HT1080 (cell line): ENCODE measurements at places on chromosomes 16 and 17. TPM values are rescaled to one million over a fixed set of nuclear protein-coding genes. Genes with fewer than 3 reads are reported as not detected.

KRT9 gene
- total RNA-seq: not detected in 2 replicates

TVP23A gene
- not detected in 2 replicates for total RNA-seq

JUP gene
- 1.6 and 4.0 TPM in 2 replicates for total RNA-seq

CD300E gene
- not detected in 2 replicates for total RNA-seq

SNN gene
- total RNA-seq: 9.5 and 10.2 TPM in 2 replicates

ODAD4 gene
- total RNA-seq: 0.10 TPM in 1 of 2 replicates, not detected in the other

TMEM238L gene
- total RNA-seq: not detected in 2 replicates

MT1F gene
- not detected in 2 replicates for total RNA-seq

KIAA0753 gene
- 14.0 and 14.2 TPM in 2 replicates for total RNA-seq

HERPUD1 gene
- total RNA-seq: 38.9 and 65.3 TPM in 2 replicates

CACNG5 gene
- total RNA-seq: not detected in 2 replicates

SLX1A gene
- 93.6 and 98.4 TPM in 2 replicates for total RNA-seq

CA5A gene
- not detected in 2 replicates for total RNA-seq

HSDL1 gene
- total RNA-seq: 19.3 and 19.4 TPM in 2 replicates

SLC47A1 gene
- total RNA-seq: not detected in 2 replicates

TBC1D3K gene
- total RNA-seq: 1.2 TPM in 1 of 2 replicates, not detected in the other

SENP3 gene
- total RNA-seq: 138 and 141 TPM in 2 replicates

ASPHD1 gene
- total RNA-seq: 3.8 and 9.3 TPM in 2 replicates

CTDNEP1 gene
- total RNA-seq: 43.6 and 79.9 TPM in 2 replicates

CPNE2 gene
- 36.1 and 51.5 TPM in 2 replicates for total RNA-seq

HS3ST3B1 gene
- 5.7 and 6.4 TPM in 2 replicates for total RNA-seq

ACSM2B gene
- not detected in 2 replicates for total RNA-seq

NSRP1 gene
- 8.1 and 14.1 TPM in 2 replicates for total RNA-seq

ASGR1 gene
- total RNA-seq: 2.8 and 4.0 TPM in 2 replicates

CACNG1 gene
- total RNA-seq: 0.06 TPM in 1 of 2 replicates, not detected in the other

DNAH17 gene
- not detected in 2 replicates for total RNA-seq

VAT1L gene
- total RNA-seq: 1.8 and 2.0 TPM in 2 replicates

ABCC6 gene
- total RNA-seq: not detected in 2 replicates

TEKT5 gene
- total RNA-seq: 0.11 TPM in 1 of 2 replicates, not detected in the other

CDH5 gene
- total RNA-seq: 0.03 and 0.23 TPM in 2 replicates

CMTM2 gene
- total RNA-seq: not detected in 2 replicates

CTRL gene
- 2.5 and 2.9 TPM in 2 replicates for total RNA-seq

DNAH2 gene
- total RNA-seq: not detected in 2 replicates

TMEM204 gene
- total RNA-seq: 35.7 and 37.2 TPM in 2 replicates

CCT6B gene
- total RNA-seq: 0.10 and 0.74 TPM in 2 replicates

MEOX1 gene
- not detected in 2 replicates for total RNA-seq

LUC7L gene
- 69.2 and 73.3 TPM in 2 replicates for total RNA-seq

RAB37 gene
- total RNA-seq: 0.11 and 0.20 TPM in 2 replicates
